Left lung (tissue), 14 donors: ENCODE measurements at places on chromosomes 6 and 20. TPM values are rescaled to one million over a fixed set of nuclear protein-coding genes. Genes with fewer than 3 reads are reported as not detected.

The ARG1 gene
- polyA plus RNA-seq = 1.2 TPM

The OXT gene
- polyA plus RNA-seq = not detected

GRCh38 chr6:140644017-140644416 is 1269.6 kb upstream of the CITED2 start:
- no peak for DNase-seq

The TMC2 gene
- polyA plus RNA-seq = 0.21 TPM

- peak; percentile 53 for DNase-seq
Observed at GRCh38 chr6:6319952-6320811, at the start of gene F13A1. F13A1 (minus strand) TSS chr6:6320662; CDS start chr6:6318664, 1,998 bp downstream.

The NQO2 gene
- 36.6 TPM for polyA plus RNA-seq

The SNAI1 gene
- 9.7 TPM for polyA plus RNA-seq

The PCMTD2 gene
- polyA plus RNA-seq = 125 TPM

GRCh38 chr20:36274181-36274841 is 31.8 kb upstream of the DLGAP4 start:
- DNase-seq = no peak

DNA sequence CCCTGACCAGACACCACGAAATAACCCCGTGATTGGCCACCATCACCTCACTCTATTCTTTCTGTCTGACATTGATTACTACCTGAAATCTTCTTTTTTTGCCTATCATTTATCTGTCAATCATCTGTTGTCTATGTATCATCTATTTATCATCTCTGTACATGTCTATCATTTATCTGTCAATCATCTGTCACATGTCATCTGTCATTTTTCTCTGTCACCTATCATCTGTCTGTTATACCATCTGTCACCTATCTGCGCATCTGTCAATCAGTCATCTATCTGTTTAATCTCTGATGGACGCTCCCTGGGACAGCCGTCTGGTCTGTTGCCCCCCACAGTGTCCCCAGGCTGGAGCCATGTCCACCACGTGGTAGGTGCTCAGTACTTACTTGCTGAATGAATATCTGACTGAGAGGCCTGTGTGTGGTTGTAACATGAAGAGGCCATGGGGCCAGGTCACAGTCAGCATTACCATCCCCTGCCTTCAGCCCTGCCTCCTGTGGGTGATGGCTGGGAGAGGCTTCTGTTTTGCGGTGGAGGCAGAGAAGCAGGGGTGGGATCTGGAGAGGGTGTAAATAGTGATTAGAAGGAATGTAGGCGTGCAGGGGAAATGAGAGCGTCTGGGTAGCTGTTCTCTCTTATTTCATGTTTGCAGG is 302.7 kb downstream of the QKI start:
- DNase-seq = no peak
